ENCODE measurements at places on chromosomes 7 and 10.

DNA sequence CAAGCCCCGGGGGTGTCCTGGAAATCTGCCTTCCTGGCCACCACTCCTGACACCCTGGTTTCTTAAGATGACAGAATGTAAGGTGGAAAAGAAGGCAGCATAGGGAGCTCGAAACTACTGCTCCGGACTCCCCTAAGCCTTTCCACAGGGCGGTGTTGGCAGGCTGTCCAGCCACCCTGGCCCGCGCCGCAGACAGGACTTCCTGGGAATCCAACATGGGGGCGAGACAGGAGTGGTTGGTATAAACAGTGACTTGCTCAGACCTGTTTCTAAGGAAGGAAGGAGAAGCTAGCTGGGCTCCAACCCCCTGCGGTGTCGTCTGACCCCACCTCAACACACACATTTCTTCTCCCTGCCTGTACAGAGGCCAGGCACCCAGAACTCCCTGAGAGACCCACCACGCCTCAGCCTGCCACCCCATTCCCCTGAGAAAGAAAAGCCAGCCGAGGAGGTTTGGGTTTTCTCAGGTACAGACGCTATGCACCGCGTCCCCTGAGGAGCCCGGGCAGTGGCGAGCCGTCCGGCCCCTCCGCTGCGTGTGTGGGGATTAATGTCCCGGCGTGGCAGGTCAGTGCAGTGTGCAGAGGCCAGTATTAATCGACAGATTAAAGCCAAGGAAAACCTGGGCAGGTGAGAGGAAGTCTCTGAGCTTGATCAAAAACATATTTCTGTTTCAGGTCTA lies 349.6 kb upstream of the MKI67 start:
- ATAC-seq, result no peak

DNA sequence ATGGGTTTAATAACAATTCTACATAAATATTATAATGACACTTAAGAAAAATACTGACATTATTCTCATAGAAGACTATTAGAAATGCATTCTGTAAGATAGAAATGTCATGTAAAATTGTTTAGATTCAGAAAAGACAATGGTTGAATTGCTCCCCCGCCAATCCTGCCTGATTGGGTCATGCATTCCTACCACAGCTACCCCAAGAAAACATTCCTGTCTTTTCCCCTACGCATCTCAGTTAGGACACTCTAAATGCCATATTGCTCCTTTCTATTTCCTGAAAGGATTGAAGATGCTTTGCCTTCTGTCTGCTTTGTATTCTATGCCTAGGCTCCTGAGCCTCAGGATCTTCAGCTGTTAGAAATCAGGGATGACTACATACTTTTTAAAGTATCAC lies 109.4 kb downstream of the DGKB start:
- ATAC-seq, result no peak

GRCh38 chr7:129282865-129283264 lies 58.0 kb downstream of the AHCYL2 start:
- ATAC-seq, result no peak

DNA sequence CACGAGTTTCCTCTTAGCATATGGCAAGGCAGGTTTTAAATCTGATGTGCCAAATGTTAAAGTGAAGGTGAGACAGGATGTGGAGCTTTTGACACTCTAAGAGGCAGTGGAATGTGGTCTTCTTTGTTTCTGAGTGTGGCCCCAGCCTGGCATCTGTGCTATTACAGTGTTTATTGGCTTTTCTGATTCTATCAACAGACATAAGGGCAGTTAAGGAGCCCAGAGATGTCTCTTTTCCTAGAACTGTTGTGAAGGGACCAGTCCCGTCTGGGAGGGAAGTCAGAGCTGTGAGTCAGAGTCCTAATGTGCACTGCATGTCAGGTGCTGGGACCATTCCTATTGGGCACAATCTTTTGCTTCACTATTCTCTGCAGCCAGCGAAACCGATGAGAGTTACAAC lies 32.5 kb downstream of the TRUB1 start:
- no peak for ATAC-seq

DNA sequence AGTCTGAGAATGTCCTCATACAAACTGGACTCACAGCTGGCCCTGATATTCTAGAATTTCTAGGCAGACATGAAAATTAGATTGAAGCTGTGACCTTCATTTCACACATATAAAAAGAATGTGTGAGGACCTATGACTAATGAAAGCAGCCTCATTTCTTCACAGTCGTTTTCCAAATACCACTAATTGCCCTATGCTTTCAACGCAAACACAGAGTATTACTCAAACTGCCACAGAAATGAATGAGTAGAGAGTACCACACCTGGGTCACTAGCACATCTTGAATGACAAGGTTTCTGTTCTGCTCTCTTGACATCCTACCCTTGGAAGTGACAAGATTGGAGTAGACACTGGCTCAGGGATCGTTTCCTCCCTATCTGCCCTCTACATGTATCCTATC lies 142.4 kb downstream of the C1GALT1 start:
- ATAC-seq, result peak; percentile 58

- ATAC-seq, result no peak
These were observed 43.7 kb upstream of the PRKAR1B start for GRCh38 chr7:770741-771166.

GRCh38 chr7:55538538-55538937 lies 33.8 kb downstream of the VOPP1 start:
- ATAC-seq, result no peak

DNA sequence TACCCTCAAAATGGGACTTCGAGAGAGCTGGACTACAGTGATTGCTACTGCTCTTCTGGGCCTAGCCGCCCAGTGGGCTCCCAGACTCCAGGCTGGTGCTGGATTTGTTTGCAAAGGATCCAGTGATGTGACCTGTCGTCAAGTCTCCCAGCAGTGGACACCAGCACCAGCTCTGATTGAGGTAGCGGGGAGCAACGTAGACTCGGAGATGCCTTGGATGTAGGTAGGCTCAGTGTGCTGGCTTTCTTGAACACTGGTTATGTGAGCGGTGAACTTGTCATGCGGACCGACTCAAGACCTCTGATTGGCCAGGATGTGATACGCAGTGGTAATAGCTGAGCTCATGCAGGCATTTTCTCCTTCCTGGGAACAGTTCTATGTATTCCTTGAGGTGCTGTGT lies 19.4 kb downstream of the AKR1C2 start:
- ATAC-seq, result peak; percentile 11

- no peak for ATAC-seq
These were observed 291.4 kb downstream of the USP6NL start for GRCh38 chr10:11319990-11320602.

DNA sequence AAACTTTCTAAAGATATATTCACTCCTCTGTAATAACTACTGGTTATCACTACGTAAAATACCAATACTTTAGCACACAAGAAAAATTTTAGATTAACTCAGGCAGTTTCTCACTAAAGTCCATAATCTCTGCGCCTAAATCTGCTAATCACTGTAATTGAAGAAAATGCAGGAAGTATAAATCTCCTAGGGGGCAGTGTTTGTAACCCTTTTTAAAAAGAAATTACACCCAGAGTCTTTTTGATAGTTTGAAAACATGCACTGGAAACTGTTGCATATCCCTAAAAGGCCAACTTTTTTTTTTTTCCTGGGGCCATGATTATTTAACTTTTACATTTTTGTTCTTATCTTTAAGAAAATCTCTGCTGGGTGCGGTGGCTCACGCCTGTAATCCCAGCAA lies 209.6 kb downstream of the KIAA1217 start:
- ATAC-seq, result no peak

DNA sequence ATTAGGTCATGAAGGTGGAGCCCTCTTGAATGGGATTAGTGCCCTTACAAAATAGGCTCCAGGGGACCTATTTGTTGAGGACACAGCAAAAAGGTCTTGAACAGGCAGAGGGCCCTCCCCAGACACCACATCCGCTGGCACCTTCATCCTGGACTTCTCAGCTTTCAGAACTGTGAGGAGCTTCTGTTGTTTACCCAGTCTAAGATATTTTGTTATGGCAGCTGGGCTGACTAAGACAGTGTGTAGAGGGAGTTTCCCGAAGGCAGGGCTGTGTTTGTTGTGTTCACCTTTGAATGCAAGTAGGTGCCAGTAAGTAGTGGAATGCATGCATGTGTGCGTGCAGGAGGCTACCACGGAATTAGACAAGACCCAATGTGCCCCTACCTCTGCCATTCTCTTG lies 106.7 kb downstream of the PTPRE start:
- no peak for ATAC-seq

GRCh38 chr10:97319671-97320479 lies 804 bp downstream of the FRAT1 start:
- peak; percentile 31 for ATAC-seq

GRCh38 chr7:41940760-41941343 lies 238.0 kb upstream of the INHBA start:
- peak; percentile 83 for ATAC-seq

GRCh38 chr10:6813306-6813705 lies 233.2 kb upstream of the PRKCQ start:
- ATAC-seq, result no peak

DNA sequence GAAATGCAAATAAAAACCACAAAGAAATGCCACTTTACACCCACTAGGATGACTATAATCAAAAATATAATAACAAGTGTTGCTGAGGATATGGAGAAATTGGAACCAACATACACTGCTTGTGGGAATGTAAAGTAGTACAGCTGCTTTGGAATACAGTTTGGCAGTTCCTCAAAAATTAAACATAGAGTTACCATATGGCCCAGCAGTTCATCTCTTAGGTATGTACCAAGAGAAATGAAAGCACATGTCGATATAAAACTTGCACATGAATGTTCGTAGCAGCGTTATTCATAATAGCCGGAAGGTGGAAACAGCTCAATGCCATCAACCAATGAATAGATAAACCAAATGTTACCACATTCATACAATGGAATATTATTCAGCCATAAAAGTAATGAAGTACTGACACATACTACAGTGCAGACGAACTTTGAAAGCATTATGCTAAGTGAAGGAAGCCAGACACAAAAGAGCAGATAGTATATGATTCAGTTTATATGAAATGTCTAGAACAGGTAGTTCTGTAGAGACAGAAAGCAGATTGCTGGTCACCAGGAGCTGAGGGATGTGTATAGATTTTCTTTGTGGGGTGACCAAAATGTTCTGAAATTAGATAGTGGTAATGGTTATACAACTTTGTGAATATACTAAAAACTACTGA lies 12.4 kb downstream of the BCAP29 start:
- ATAC-seq, result no peak

GRCh38 chr10:17237149-17237527 lies 9.1 kb downstream of the VIM start:
- ATAC-seq, result no peak

- no peak for ATAC-seq
These were observed 243.1 kb upstream of the ADARB2 start for GRCh38 chr10:1980459-1980858.

- ATAC-seq, result no peak
These were observed 7.8 kb upstream of the DIP2C start for GRCh38 chr10:697097-697875.

DNA sequence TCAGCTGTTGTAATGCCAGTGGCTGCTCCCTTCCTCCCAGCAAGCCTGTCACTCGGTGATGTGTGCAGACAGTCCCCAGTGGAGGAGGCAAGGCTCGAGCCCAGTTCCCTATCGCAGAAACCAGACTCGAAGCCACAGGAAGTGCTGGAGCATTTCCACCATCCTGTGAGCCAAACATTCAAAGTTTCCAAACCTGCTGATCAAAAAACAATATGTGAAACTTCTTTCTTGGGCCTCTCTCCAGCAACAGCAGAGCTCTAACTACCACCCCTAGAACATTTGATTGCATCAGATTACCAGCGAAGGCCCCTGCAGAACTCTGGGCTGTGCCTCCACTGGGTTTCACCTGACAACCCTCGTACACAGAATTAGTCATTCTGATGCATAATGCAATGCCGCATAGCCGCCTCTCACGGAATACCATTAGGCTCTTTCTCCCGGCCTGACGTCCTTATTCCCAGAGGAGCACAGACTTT lies 94.0 kb downstream of the ELMO1 start:
- ATAC-seq, result peak; percentile 65

- ATAC-seq, result peak; percentile 11
These were observed 123.4 kb downstream of the CUX1 start for GRCh38 chr7:101940830-101941229.

DNA sequence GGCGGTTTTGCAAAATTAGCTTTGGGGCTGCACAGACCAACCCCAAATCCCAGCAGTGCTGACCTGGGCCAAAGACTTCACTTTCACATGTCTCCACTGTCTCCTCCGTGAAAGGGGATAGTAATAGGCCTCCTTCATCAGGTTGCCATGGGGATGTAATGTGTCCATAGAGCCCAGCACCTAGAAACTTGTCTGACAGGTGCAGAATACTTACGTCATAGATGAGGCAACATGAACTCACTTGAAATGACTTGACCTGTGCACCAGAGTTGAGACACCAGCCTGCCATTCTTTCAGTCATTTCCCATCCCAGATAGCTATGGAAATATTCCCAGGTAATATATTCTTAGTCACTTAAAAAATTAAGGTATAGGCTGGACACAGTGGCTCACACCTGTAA lies 94.2 kb downstream of the INSYN2A start:
- peak; percentile 86 for ATAC-seq

DNA sequence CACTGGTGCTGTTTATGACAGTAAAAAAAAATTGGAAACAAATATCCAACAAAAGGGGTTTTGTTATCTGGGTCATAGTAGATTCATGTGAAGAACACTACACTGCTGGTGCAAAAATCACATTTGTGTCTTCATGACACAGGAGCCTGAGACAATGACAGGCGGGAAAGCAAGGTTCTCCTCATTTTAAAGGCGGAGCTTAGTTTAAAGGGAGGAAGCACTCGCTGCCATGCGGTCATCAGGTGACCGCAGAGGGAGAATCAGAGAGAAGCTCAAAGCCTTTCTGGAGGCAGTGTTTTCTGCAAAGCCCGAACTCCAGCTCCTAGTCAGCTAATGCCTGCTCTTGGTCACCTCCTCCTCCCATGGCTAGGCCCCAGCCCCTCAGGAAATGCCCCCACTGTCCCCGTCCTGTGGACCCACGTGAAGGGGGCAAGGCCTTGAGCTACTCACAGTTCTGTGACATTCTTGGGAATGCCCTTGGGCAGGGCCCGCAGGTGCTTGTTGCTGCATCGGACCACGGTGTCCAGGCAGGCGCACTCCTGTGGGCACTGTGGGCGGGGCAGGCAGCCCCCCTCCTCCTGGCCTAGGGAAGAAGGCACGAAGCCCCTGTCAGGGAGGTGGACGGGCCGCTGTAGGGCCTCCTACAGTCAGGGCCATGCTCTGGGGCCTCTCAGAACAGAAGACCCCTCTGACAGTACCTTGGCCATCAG lies 146.1 kb downstream of the SLIT1 start:
- ATAC-seq, result no peak
